ENCODE measurements at places on chromosomes 1 and 21.

DNA sequence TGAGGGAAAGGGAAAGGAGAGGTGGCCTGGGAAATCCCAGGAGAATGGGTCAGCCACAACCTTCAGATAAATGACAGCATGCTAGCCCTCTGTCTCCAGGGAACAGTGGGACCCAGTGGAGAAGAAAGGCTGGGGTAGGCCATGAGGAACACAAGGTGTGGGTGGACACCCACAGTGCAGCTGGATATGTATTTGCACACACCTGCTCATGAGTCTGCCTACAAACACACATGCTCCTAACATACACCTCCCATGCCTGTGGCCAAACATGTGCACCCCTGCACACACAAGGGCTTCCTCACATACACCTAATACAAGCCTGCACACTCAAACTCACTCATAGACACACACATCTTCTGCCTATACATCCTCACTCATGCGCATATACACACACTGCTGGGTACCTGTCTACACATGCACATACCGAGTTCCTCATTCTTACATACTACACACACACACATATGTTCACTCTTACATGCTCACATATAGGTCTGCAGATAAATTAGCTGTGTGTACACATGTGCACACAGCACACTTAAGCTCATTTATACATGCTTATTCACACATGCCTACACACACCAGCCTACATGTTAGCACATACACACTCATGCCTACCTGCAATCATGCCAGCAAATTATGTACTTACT, 3.6 kb downstream of the C1orf216 start:
- DNase-seq: no peak

DNA sequence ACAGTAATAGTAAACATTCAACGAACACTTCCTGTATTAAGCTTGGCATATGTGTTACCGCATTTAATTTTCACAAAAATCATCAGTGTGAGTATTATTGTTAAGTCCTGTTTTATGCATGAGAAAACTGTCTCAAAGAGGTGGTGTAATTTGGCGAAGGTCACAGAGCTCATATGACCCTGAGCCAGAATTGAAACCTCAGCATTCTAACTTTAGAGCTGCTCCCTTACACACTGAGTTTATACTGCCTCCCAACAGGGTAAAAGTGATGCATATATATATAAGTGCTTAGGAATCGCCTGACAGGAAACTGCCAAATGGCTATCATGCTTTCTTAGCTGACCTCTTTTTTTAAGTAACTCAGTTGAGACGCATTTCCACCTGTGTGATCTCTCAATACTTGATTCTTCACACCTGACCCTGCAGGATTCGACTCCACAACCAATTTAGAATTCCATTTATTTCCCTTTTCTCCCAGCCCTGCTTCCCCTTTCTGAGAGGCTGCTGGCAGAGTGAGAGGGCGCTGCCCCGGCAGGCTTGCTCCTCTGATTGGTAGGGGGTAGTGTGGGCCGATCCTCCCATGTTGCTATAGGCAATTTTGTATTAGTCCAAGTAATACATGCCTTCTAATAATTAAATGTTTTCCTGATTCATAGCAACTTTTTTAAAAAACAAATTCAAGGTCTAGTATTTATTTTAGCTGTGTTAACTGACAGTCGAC, 40.5 kb downstream of the ZBTB40 start:
- no peak for DNase-seq

DNA sequence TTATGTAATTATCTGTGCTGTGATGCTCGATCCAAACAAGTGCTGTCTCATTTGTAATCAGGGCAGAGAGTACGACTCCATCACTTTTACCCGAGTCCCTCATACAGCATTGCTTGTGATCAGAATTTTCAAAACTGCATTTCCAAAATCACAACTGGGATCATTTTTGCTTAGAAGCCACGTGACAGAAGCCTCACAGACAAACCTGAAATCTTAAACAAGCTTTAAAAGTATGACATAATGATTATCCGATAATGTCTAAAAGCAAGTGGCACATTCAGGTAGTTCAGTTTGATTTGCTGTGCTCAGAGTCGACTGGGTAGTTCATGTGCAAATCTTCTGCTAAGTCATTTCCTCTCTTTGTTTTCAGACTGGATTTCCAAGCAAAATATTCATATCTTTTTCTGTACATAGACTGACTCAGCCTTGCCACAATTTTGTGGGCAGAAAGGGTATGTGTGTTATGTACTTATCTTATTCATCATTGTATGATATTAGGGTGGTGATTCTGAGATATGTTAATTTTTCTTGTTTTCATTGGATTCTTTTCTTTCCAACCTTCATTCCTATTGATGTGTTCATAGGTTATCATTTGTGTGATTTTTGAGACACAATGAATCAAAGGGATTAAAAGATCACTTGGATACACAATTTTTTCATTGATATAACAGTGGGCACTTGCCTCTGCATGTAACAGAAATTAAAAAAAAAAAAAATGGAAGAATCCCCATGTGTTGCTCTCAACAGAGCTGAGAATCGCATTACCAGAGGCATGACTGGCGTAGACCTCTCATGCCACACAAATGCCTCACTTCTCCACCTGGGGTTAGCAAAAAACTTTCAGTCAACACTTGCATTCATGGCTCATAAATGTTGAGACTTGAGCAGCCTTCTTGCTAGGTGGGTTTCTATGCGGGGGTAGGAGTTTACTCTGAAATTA, 355.7 kb downstream of the LTN1 start:
- DNase-seq: peak; percentile 94

- peak; percentile 37 for DNase-seq
These were observed 22.8 kb upstream of the ELOA start for GRCh38 chr1:23720256-23720995.

DNA sequence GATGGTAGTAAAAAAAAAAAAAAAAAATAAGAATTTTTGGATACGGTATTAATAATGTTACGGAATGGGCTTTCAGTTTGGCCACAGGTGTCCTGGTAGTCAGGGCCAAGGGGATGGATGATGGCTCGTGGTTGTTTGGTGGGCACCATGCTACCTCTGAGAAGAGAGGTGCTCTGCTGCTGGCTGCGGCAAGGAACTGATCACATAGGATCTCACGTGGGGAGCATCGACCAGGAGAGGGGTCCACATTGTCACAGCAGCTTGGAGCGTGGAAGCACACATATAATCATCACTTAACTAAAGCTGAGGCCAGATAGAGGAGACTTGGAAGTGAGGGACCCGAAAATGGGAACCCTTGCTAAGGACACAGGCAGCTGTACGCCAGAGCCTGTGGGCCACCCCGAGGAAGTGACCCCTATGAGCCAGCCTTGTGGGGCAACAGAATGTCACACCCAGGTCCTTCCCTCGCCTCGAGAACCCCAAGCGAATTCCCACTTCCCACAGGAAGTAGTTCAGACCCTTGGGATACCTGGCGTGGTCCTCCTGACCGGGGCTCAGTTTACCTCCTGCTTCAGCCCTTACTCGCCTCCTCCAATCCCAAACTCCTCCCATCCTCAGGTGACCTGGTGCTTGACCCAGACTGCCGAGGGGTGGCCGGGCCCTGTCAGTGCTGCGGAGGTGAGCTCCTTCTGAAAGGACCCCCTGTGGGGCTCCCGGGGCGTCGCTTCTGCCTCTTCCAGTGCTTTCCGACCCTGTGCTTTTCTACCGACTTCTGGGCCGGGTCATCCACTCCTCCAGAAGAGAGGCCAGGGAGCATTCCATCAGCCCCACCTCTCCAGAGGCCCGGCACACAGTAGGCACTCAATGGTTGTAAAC, 222.0 kb downstream of the CAMTA1 start:
- DNase-seq: no peak

- no peak for DNase-seq
These were observed 132.0 kb downstream of the MAP3K21 start for GRCh38 chr1:233459470-233459945.

GRCh38 chr1:64841330-64842065, 96.6 kb downstream of the RAVER2 start:
- DNase-seq: no peak

- no peak for DNase-seq
These were observed 147.8 kb downstream of the TLR5 start for GRCh38 chr1:222995236-222995580.

DNA sequence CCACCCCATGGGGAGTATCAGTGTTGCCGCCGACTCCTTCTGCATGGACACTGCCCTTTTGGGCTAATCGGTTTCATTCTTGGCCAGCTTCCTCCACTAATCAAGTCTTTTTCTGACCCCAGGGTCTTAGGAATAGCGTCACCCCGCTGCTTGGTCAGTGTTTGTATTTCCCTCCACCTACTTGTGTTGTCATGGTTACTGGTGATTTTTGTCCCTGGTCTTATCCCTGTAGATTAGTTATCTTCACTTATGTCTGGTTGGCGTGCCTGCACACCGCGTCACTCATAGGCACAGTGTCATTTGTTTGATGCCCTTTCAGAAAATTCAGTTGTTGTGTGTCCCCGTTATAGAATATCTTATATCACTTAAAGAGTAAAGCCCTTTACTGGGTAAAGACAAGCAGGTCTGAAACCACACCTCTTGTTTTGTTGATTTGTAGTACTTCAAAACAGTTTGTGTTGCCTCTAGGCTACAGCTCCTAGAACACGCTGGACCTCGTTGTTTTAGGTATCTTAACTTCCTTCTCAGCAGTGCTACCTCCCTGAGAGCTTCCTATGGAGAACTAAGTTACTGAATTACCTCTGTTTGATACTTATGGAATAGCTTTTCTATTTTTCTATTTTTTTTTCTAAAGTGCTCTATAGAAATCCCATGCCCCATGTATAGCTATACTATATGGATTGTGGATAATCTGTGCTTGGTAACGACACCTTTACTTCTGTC, 868 bp downstream of the PPP1R12B start:
- peak; percentile 78 for DNase-seq

- no peak for DNase-seq
These were observed 118.8 kb upstream of the TMPRSS15 start for GRCh38 chr21:18522181-18522972.

Data from IMR-90 (cell line).